ENCODE measurements at places on chromosomes 4 and X.

DNA sequence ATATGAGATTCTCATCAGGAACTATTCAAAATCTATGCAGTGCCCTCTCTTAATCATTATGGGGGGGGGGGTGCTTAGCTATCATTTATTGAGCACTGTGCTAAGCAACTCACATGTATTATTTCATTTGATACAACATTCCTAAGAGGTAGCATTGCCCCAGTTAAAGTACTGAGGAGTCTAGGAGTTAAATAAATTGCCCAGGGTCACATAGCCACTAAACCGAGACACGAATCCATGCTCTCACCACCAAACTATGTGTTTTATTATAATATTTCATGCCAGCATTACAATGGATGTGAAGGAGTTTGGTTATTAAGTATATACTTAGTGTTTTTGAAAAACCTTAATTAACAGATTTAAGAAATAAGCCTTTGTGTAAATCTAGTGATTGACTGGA, 131.4 kb downstream of the CBR4 start:
- no peak for DNase-seq

DNA sequence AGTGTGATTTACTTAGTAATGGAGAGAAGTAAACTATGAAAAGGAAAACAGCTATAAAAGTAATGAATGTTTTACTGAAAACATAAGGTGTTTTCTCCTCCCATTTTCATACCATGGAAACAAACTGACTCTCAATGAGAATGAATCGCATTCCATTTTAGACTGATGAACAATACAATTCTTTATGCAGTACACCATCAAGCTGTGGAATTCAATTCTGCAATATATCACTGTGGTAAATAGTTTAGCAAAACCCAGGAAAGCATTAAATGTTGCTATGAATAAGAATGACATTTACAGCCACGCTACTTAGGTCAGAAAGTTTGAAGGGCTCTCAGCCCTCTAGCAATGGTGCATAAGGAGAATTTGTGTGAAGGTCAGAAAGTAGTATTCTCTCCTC, 7.4 kb downstream of the DCAF8L2 start:
- DNase-seq: no peak

- DNase-seq: no peak
Observed at GRCh38 chrX:107691024-107691448, 62.7 kb downstream of the PRPS1 start.

DNA sequence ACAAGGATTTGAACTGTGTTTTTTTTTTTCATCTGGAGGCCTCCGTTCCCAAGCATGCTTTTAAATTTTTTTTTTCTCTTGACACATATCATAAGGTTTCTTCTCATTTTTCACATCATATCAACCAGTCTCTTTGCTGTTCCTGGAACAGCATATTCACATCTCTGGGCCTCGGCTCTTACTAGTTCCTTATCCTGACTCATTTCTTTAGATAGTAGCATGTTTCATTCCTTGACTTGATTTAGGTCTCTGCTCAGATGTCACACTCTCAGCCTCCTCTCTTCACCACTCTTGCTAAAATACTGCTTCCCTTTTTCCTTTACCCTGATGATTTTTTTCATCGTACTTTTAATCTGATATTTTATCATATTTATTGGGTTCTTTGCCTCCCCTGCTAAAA, 976.4 kb upstream of the FTHL17 start:
- no peak for DNase-seq

DNA sequence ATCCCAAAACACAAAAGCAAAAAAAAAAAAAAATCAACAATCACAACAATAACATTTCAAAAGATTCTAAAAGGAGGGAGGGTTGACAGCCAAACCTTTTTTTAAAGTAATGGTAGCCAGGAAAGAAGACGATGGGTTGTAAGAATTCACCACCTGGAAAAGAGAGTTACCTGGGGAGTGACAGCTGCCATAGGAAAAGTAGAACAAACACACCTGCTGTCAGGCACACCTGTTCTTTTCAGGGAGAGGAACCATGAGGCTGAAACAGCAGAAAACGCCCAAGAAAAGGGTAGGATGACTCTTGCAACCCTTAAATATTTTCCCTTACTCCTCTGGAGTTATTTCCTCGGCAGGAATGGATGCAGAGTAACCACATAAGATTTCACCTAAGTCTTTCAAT, 388.4 kb upstream of the TEX13C start:
- no peak for DNase-seq

- no peak for DNase-seq
Observed at GRCh38 chr4:5973486-5974220, 44.6 kb downstream of the C4orf50 start.

DNA sequence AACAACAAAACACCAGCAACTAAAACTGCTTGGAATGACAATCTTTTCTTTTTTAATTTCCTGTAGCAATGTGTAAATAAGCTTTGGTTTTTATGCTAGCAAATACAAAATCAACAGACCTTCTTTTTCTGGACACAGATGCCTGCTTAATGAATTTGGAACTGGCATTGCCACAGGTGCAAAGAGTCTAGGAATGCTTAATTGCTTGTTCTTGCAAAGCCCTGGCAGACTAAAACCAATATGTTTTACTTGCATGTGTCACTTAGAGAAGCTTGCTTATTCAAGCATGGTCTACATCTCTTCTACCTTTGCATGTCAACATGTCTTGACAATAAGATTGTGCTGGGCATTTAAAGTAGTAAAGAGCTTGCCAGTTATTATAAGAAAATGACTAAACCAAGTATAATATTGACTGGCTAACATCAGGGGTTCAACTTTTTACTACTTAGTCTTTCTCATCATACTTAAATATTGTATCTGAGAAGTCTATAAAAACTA, 656.7 kb upstream of the NDST4 start:
- DNase-seq: no peak

- DNase-seq: no peak
Observed at GRCh38 chr4:74621616-74622015, 172.7 kb downstream of the BTC start.

DNA sequence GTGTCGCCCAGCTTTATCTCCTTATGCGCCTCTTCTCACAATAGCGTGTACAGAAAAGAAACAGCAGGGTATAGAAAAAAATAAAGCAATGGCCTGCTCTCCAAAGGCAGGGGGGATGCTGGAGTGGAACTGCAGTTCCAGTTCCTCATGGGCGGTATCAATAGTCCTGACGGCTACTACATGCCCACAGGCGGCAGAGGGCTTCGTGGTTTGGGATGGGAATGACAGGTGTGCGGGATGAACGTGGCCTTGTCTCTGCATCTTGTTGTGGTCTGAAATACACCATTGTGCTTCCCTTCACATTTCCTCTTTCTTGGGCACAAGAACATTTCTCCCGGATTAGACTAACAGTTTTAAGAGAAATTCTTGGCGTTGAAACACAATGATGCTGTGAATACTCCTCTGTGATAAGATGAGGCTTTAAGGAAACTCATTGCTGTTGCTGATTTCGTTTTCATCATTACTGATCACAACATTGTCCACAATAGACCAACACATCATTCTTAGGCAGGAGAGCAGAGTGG, 124.1 kb upstream of the IGFBP7 start:
- DNase-seq: no peak

DNA sequence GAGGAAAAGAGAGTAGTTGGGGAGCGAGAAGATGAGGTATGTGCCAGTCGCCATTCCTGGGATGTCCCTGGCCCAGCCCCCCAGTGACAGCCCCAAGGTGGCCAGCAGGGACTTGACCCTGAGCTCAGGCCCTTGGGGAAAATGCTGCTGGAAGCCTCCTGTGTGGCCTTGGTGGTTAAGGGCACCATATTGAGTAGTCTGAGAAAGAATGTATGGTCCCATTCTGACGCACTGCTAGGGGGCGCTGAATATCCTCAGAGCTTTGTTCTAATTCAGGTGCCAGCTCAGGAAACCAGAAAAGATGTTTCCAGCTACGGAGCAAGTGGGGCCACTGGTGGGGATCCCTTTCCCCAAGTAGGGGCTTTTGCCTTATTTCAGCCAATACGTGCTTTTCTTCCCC, 14.0 kb upstream of the UBA6 start:
- no peak for DNase-seq

DNA sequence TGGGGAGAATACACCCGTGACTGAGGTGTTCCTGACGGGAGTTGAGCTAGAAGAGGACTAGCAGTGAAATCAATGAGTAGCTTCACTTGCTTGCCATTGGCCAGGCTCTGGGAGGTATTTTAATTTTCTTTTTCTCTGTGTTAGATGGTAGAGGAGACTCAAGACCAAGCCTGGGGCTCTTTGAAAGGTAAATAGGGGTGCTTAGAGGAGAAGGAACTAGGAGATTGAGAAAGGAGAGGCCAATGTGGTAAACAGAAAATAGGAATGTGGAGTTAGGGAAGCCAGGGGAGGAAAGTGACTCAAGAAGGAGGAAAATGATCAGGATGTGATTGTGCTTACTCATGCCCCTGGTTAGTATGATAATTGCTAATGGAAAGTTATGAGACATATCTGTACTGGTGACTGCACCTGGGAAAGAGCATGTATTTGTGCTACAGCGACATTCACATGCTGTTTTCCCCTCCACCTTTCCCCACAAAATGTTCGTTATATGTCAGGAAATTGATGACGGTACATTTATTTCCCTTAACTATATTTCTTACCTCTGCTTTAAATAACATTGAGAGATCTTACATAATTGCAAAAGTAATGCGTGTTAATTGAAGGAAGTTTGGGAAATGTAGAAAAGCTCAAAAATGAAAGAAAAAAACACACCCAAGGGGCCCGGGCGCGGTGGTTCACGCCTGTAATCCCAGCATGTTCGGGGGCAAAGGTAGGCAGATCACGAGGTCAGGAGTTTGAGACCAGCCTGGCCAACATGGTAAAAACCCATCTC, 16.9 kb upstream of the LRBA start:
- DNase-seq: no peak

DNA sequence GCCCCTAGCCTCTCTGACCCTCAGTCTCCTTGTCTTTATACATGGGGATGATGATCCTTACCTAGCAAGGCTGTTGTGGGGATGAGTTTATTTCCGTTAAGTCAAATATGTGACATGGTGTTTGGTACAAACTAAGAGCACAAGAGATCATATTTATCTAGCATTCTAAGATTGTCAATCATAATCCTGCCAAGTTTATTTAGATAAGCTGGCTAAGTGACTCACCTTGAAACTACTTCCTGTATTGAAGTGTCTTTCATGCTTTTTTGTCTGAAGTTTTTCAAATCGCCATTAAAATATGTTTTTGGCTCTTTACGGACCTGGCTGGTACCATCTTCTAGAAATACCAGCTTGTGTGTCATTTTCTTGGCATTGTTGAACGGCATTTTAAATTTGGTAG, 30.7 kb downstream of the MAP7D3 start:
- DNase-seq: no peak
